NCI-H2081 (cell line): ENCODE measurements at places on chromosomes 3 and 15.
A peak's percentile ranks its signal among the peaks of the same experiment; 100 is the strongest.

GRCh38 chr15:81007428-81008064, 6.8 kb downstream of the TLNRD1 start:
- DNase-seq = no peak

DNA sequence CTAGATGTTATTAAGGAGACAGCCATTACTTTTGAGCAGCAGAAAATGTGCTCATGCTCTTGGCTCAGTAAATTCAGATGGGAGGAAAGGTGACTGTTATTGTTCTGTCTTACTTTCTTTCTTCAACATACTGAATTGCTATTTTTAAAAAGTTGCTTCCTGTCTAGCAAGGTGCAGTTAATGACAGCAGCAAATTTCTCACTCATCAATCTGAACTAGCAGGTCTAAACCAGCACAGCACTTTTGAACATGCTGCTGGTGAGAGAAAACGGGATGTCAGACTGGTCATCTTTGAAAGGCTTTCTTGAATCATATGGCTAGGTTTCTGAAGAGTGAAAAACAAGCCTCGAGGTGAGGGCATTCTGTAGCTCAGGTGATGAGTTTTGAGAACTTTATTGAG, 384.7 kb downstream of the MFSD1 start:
- DNase-seq = no peak

DNA sequence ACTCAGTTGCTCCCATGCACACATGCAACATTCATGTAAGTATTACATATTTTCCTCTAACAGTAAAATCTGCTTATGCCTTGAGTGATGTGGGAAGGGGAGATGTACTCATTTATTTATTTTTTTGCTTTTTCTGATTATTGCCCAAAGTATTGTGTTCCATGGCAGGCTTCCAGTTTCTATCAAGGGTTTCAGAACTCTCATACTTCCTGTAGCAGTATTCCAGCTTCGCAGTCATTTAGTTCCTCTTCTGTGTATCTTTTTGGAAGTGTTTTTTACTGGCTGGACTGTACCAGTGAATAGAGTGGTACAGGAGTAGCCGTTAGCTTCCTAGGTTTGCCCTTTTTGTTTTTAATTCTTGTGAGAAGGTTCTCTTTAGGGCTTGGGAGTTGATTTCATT, 26.9 kb downstream of the RAB11A start:
- no peak for DNase-seq

- DNase-seq = no peak
These were observed 45.1 kb downstream of the SEC22A start for GRCh38 chr3:123246866-123247265.

DNA sequence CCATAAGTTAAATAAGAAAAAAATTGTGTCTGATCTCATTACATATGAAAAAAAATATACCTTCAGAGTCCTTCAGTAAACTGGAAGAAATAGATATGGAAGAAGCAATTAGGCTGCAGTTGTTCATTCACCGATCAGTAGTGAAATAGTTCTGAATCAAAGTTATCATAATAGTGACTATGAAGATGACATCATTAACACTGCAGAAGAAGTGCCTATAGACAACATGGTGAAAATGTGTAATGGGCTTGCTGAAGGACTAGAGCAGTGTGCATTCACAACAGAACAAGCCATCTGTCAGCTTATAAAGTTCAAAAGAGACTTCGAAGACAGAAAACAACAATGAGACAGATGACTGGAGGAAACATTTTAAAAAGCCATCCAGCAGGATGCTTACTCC, 144.5 kb downstream of the NAALADL2 start:
- no peak for DNase-seq

DNA sequence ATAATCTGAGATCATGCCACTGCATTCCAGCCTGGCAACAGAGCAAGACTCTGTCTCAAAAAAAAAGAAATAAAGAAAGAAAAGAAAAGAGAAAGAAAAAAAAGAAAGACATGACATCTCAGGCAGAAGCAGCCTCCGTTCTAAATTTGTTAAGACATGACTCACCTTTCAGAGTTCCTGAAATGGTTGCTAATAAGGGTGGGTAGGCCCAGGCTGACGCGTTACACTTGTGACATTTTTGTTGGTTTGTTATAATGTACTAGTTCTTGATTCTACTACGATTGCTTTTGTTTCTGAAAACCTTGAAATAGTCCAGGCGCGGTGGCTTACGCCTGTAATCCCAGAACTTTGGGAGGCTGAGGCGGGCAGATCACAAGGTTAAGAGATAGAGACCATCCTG, 21.0 kb downstream of the SLC25A20 start:
- no peak for DNase-seq

DNA sequence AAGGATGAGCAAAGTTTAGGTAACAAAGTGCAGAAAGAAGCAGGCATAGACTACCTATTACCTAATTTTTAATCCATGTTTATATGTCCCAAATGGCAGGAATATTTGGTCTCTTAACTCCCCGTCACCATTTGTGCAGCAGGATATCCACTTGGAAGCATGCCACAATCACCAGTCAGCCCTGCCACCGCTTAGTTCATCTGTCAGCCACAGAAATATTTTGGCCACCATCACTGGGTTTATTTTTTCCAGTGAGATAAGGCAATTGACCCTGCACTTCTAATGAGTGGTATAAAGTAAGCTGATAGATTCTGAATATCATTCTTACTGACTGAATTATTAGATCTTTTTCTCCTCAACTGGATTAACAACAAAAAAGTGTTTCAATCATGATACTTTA, 152.9 kb upstream of the SOX2 start:
- peak; percentile 32 for DNase-seq

DNA sequence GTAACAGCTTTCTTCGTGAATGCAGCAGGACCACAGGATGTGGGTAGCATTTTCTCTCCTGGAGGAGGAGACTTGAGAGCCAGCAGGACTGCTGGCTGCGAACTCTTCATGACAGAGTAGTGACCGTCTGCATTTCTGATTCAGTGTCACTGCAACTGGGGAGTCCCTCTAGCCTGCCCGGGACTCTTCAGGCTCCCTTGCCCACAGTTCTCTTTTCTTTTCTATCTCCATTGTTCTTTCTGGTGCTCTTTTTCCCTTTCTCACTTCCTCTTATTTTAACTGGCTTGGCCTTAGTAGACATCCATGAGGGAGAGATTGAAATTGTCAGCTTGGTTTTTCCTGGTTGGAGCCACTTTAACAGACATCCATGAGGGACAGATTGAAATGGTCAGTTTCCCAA, 49.9 kb upstream of the P2RY1 start:
- no peak for DNase-seq

DNA sequence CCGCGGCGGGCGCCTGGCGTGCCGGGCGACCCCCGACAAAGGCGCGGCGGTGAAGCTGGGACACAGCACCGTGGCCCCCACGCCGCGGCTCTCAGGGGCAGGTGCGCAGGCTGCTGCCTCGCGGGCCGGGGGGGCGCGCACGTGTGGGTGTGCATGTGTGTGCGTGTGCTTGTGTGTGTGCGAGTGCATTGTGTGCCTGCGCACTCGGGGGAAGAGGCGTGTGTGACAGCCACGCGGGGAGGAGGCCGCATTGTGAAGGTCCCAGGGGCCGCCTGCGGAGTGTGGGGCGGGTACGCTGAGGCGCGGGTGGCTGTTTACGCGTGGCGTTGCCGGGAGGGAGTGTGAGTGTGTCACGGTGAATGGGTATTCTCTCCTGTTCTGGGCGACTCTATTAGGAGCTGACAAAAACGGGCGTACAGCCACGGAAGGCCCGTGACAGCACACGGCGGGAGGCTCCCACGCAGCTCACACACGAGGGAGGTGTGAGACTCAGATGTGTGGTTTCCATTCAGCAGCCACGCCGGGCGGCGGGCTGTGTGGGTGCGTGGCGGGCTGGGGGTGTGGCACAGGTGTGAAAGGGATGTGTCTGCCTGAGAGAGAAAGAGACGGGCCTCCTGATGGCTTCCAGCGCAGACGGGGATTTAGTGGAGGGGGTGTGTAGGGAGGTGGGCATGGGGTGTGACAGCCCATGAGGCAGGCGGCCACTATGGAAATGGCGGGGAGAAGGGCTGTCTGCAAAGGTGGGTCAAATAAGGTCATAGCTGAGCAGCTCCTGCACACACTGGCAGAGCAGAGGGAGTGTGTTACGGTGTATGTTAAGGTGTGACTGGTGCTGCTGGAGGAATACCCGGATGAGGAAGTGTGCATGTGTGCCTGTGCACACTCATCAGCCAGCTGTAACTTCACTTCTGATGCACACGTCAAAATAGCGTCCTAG, 750 bp downstream of the PODXL2 start:
- DNase-seq = peak; percentile 37

GRCh38 chr3:110738531-110738930, 333.1 kb upstream of the NECTIN3 start:
- no peak for DNase-seq

DNA sequence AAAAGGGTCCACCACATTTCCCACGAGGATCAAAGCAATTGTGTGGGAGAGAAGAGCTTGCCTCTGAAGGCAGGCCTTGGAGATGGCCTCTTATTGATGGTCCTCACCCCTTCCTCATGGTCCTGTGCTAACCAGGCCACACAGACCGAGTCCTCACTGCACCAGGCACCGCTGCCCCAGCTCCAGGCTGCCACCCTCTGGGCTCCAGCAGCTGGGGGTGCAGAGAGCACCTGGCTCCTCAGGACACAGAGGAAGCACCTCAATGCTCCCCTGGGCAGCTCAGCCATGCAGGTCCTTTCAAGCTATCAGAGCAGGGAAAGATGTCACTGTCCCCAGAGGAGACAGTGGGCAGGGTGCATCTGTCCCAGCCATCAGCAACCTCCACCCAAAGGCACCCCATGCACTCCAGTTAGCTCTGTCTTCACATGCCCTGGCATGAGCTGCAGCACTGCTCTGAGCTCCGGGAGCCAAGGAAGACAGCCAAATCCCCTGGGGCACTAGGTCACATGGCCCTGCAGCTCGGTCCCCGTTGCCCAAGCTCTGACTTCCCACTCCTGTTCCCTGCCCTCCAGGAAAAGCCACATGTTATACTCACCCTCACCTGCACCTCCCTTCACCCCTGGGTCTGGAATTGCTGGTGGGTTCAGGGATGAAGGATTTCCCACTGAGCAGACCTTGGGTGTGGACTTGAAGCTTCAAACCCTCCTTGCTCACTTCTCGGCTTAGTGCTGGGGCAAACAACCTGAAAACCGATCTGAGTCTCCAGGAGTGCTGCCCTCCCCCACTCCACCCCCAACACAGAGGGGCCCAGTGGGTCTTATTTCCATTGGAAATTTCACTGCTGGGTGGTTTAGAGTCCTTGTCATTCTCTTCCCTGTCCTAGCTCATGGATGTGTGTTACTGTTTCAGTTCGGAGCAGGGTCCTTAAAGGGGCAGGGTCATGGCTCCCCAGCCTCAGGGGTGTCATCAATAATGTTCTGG, 32.6 kb downstream of the ALS2CL start:
- DNase-seq = peak; percentile 63

DNA sequence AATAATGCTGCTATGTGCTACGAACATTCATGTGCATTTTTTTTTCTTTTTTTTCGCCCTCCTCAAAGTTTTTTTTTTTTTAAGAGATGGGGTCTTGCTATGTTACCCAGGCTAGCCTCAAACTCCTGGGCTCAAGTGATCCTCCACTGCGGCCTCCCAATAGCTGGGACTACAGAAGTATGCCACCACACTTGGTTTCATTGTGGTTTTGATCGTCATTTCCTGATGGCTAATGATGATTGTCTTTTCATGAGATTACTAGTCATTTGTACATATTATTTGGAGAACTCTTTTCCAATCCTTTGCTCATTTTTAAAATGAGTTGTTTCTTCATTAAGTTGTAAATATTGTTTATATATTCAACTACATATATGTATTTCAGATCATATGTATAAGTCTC, 48.8 kb downstream of the FBXO22 start:
- no peak for DNase-seq

DNA sequence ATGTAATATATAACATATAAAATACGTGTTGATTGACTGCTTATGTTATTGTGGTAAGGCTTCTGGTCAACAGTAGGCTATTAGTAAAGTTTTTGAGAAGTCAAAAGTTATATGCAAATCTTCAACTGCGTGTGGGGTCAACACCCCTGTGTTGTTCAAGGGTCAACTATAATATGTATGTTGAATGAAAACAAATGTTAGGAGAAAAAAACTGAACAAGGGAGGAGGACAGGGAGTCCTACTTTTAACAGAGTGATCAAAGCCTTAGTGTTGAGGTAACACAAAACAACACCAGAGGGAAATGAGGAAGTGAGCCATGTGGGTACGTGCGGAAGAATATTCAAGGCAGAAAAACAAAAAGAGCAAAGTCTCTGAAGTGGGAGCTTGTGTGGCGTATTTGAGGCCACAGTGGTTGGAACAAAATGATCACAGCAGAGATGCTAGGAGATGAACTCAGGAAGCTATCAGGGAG, 62.5 kb downstream of the SFMBT1 start:
- DNase-seq = no peak

GRCh38 chr3:149151843-149152242, 22.4 kb downstream of the HPS3 start:
- no peak for DNase-seq

DNA sequence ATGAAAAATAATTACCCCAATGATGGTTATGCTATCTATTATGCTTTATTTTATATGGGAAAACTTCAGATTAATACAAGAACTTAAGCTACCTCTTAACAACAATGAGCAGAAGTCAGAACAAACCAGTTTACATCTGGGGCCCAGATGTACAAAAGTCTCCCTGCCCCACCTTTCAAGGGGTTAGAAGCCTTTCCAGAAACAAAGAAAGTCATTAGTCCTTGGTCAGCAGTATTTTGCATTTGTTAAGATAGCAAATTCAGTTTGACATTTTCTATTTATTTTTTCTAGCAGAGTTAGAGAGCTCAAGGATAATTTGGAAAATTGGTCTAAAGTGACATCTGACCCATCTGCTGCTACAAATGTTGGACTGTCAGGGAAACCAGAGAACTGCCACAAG, 478.7 kb upstream of the UBE2E2 start:
- no peak for DNase-seq

- DNase-seq = peak; percentile 78
These were observed at the start of gene EPHA6 for GRCh38 chr3:96813820-96814650. Gene EPHA6 (plus strand): TSS chr3:96814594.

GRCh38 chr3:11185564-11186317, 31.4 kb downstream of the HRH1 start:
- DNase-seq = no peak

- DNase-seq = no peak
These were observed 148.5 kb downstream of the DCLK3 start for GRCh38 chr3:36615861-36616260.
